ENCODE measurements at places on chromosomes 5 and 9.

- DNase-seq: no peak
These were observed 600 bp downstream of the ENC1 start for GRCh38 chr5:74639807-74640449.

- no peak for DNase-seq
These were observed 720.6 kb downstream of the PTPRD start for GRCh38 chr9:9892217-9892616.

GRCh38 chr5:93622240-93622885, 39.3 kb downstream of the NR2F1 start:
- DNase-seq: no peak

GRCh38 chr5:10935536-10935935, 174.5 kb upstream of the DAP start:
- no peak for DNase-seq

DNA sequence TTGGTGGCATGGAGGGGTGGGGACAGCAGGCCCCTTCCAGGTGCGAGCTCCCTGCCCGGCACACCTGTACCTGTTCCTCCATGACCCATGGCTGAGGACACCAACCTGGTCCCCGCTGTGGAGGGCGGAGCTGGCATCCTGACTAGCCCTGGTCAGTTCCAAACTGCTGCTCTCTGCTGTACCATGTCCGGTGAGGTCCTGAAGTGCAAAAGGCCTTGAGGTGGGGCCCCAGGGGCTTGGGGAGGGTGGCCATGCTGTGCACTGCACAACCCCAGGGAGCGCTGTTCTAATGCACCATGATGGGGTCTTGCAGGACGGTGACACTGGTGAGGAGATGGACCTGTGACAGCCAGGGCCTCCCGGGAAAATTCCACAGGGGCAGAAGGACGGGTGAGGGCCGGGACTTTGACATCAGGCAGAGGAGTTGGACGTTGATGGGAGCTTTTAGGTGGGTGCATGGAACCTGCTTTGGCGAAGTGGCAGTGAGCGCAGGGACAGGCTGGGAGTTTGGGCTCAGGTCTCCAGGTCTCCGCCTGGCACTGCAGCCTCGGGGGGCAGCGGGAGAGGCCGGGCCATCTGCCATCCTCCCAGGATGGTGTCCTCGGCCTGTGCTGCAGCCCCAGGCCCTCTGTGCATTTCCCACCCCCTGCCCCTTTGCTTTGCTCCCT, 38.9 kb downstream of the COL5A1 start:
- no peak for DNase-seq

- no peak for DNase-seq
These were observed 70.0 kb downstream of the LMNB1 start for GRCh38 chr5:126846744-126847455.

- DNase-seq: no peak
These were observed 9.6 kb downstream of the EPB41L4B start for GRCh38 chr9:109311286-109311685.

DNA sequence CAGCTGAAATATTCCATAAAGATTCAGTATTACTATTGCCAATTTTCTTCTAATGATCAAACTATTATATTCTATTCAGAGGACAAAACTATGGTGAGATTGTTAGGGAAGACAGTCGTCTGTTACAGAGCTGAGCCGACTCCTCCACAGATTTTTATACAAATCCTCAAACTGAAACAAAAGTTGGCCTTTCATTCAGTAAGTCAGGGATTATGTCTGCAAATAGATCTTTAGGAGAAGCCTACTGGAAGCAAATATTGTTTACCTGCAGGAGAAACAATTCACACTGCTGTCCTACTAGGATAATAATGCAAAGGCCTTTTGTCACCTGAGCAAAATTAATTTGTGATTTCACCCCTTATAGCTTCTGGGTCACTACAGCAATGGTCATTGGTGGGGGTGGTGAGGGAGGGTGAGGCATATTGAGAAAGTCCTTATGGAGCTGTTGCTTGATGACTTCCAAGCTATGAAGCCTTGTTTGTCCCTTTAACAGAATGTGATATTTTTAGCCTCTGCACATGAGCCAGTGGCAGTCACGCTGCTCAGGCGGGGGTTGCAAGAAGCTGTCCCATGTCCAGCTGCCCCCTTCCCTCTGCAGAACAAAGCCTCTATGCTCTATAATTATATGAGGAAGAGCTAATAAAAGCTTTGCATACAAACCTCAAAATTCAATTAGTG, 200.5 kb upstream of the KLF9 start:
- no peak for DNase-seq

DNA sequence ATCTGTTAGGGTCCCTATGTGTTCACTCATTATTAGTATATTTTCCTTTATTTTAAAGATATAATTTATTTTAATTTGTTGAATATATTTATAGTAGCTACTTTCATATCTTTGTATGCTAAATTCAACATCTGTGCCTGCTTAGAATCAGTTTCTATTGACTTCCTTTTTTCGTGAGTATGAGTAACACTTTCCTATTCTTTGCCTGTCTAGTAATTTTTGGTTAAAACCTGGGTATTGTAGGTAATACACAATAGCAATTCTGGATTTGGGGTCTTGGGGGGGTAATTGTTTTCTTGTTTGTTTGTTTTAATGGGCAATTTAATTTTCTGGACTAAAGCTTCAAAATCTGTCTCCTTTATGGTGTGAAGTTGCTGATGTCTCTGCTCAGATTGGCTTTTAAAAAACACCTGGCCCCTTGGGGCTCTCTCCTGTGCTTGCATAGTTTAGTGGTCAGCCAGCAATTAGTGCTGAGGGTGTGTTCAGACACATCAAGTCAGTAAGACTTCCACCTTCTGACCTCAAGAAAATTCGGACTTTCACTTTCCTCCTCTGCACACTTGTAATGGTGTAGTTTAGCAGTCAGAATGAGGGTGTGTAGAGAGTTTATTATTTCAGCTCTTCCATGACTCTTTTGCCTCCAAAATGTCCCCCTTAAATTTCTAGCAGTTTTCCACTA, 124.4 kb upstream of the MAP1B start:
- no peak for DNase-seq

Measured in esophagus squamous epithelium (tissue), 5 donors.